ENCODE measurements at places on chromosomes 6 and 20.

GRCh38 chr6:27318973-27319372, 6.9 kb upstream of the POM121L2 start:
- no peak for DNase-seq

- no peak for DNase-seq
Measured at GRCh38 chr6:138205437-138206094, 12.7 kb downstream of the PBOV1 start.

DNA sequence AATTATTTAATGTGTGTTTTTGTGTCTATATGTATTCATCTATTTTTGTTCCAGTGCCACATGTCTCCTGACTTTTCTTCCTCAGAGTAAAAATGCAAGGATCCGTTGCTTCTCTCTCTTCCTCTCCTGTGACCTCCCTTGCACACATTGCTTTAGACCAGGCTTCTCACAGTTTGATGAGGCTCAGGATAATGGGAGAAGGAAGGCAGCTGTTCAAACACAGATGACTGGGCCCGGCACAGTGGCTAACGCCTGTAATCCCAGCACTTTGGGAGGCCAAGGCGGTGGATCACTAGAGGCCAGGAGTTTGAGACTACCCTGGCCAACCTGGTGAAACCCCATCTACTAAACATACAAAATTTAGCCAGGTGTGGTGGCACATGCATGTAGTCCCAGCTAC, 241.9 kb downstream of the SAMD5 start:
- DNase-seq = no peak

GRCh38 chr6:43741829-43742228, 28.2 kb upstream of the VEGFA start:
- DNase-seq = no peak

Measured in activated CD4-positive, CD25-positive, alpha-beta regulatory T cell (primary cell).